ENCODE measurements at places on chromosomes 7 and 10. TPM values are rescaled to one million over a fixed set of nuclear protein-coding genes. Genes with fewer than 3 reads are reported as not detected.

- DNase-seq = no peak
Observed at GRCh38 chr10:128892005-128892404, 575.0 kb upstream of the MGMT start.

GRCh38 chr10:78973901-78974616 lies 94.7 kb upstream of the ZMIZ1 start:
- peak; percentile 49 for DNase-seq

DNA sequence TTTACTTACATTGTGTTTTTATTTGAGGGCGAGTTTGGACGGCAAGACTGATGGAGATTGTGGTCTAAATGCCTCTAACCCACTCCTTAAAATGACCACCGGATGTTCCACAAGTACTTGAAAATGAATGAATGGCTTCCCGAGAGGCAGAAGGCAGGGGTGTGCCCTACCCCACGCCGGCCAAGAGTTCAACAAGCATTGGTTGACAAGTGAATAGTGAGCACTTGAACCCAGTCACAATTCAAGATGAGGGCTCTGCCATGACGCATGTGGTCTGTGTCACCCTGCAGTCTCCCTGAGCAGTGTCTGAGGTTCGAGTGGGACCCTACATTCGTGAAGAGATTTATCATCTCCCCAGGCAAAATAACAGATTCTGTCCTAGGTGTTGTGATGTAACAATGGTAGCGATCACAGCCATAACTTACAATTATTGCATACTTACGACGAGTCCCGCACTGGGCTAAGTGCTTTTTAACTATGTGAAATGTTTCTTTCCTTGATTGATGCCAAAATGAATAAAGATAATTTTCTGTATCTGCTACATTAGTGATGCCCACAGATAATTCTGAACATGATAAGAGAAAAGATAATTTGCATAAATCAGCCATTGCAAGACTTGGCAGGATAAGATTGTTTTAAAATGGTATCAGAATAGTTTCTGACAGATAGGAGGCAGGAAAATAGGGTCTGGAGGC lies 305.4 kb downstream of the WDR37 start:
- no peak for DNase-seq

- DNase-seq = peak; percentile 51
Observed at GRCh38 chr7:103447073-103447960, 1.3 kb upstream of the SLC26A5 start.

GRCh38 chr10:131742500-131742951 lies 158.3 kb upstream of the PPP2R2D start:
- DNase-seq = no peak

DNA sequence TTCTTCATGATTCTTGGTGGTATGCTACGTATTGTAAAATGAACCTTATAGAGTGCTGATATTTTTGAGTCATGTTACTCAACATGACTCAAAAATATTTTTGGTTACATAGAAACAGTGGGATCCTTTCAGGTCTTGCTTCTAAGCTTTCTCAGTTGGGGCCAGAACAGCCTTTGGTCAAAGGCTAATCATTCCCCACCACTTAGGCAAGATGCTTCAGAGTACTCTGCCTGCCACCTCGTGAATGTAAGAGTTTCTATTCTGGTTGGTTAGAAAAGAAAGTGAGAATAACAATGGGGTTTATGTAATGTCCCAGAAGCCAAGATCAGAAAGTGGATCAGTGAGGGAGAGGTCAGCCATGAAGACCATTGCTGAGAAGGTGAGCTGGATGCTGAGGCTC lies 327.8 kb downstream of the TCERG1L start:
- no peak for DNase-seq

GRCh38 chr10:13632440-13632839 lies 45.7 kb downstream of the PRPF18 start:
- DNase-seq = no peak

DNA sequence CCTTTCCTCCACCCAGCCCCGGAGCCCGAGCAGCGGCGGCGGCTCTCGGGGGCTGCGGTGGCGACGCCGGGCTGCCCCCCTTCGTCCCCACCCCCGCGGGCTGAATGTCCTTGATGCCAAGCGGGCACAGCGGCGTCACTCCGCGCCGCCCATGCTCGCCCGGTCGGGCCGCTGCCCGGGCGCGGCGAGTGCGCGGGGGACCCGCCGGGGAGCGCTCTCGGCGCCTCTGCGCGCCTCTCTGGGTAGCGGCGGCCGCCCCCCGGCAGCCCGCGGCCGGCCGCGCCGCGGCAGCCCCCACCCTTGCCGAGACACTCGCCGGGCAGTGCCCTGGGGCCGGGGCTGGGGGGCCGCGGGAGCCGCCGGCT lies 433 bp upstream of the PLXNA4 start:
- no peak for DNase-seq

Gene SUN3
- 0.64 TPM for total RNA-seq

Gene PON1
- total RNA-seq = not detected

Gene LIPM
- total RNA-seq = not detected

Gene CALD1
- total RNA-seq = 0.10 TPM

Gene SLC13A1
- total RNA-seq = not detected

Gene PSMC2
- 139 TPM for total RNA-seq

Gene LRRD1
- not detected for total RNA-seq

Data from activated CD4-positive, alpha-beta T cell treated with anti-CD3 and anti-CD28 coated beads, Interleukin-2, amount 10 ng/mL, durations not matched to agents 7 days and 5 days (primary cell).